ENCODE measurements at places on chromosomes 4 and X.

- DNase-seq, result no peak
Measured at GRCh38 chrX:41335958-41336331, 2.0 kb downstream of the DDX3X start.

GRCh38 chr4:125676583-125676982 is 361.8 kb downstream of the FAT4 start:
- DNase-seq, result no peak

DNA sequence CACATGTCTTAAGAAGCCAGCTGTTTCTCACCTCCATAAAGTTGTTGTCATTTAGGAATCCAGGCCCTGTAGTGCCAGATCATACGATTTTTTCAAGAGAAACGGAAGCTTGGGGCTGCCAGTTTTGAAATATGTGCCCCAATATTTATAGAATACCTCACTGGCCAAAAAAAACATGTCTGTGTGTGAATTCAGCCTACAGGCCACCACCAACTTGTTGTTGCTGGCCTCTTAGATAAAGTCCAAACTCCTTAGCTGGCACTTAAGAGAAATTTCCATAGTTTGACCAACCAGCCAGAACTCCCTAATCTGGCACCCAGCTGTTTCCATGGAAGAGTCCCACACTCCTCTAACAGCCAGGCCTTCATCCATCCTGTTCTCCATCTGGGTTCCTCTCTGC is 74.1 kb downstream of the WDR19 start:
- DNase-seq, result no peak

- no peak for DNase-seq
Measured at GRCh38 chr4:101762025-101762424, 28.5 kb upstream of the BANK1 start.

GRCh38 chr4:155271557-155271956 is 63.1 kb downstream of the NPY2R start:
- DNase-seq, result no peak

DNA sequence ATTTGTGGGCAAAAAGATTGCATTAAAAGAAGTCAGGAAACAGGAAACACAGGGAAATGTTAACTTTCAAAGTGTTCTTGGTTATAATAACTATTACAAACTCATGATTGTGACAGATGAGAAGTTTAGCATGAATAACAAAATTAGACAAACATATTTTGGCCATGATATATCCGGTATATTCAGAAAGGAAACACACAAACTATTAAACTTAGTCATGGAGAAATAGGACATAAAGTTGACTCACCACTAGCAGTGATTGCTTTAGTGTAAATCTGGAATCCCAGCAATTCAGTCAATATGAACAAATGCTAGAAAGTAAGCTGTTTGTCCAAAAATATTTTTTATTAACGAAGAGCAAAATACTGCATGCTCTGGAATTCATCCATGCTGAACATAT is 1299.9 kb downstream of the C4orf33 start:
- no peak for DNase-seq

- no peak for DNase-seq
Measured at GRCh38 chr4:40857956-40858355, 108.2 kb downstream of the NSUN7 start.

GRCh38 chrX:108199041-108199440 is 107.5 kb downstream of the ATG4A start:
- no peak for DNase-seq

DNA sequence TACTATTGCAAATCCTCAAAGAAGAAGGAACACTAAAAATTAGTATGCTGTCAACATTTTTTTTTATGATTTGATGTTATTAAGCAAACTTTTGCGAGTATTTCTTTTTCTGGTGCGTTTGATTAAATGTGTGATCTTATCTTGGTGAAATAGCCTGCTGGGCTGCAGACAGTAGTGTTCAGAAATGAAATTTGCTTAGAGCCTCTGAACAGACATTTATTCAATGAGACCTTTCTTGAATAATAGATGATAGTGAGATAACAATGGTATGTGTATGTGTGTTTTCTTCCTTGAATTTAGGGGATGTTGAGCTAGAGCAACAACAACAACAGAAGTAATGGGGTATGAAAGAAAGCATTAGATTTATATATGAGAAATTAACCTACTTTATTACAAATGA is 12.7 kb downstream of the ADGRL3 start:
- DNase-seq, result no peak

GRCh38 chr4:4763822-4764557 is 95.5 kb upstream of the MSX1 start:
- DNase-seq, result no peak

- DNase-seq, result peak; percentile 90
Measured at GRCh38 chrX:119468551-119469312, 488 bp downstream of the SLC25A5 start.

DNA sequence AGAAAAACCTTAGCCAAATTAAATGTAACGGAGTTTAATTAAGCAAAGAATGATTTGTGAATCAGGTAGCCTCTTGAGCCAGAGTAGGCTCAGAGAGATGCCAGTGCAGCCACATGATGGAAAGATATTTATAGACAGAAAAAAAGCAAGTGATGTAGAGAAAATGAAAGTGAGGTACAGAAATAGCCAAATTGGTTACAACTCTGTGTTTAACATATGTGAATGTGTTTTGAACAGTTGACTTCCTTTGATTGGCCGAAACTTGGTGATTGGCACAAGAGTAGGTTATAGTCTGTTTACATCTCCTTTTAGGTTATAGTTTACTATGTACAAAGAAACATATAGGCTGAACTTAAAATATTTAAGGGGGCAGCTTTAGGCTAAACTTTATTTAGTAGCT is 459.9 kb upstream of the BOD1L1 start:
- DNase-seq, result no peak
